NCI-H187 (cell line): ENCODE measurements at places on chromosomes 2 and 18.

- DNase-seq = no peak
Measured at GRCh38 chr2:200930947-200931626, 32.4 kb downstream of the ORC2 start.

DNA sequence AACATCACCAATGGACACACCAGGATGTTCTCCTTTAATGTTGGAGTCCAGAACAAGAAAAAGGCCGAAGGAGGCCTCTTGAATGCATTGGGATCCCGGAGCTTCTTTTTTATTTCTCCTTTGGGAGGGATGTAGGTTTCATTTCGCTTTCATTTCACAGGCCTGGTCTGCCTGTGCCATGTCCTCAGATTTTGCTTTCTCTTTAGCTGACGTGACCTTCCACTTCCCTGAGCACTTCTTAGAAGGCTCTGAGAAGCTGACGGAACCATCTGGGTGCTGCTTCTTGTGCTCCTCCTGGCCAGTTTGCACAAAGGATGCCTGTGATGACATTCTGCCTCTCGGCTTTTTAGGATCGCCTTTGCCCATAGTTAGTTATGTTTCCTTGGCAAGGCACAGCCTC is 15.1 kb upstream of the MBOAT2 start:
- DNase-seq = no peak

DNA sequence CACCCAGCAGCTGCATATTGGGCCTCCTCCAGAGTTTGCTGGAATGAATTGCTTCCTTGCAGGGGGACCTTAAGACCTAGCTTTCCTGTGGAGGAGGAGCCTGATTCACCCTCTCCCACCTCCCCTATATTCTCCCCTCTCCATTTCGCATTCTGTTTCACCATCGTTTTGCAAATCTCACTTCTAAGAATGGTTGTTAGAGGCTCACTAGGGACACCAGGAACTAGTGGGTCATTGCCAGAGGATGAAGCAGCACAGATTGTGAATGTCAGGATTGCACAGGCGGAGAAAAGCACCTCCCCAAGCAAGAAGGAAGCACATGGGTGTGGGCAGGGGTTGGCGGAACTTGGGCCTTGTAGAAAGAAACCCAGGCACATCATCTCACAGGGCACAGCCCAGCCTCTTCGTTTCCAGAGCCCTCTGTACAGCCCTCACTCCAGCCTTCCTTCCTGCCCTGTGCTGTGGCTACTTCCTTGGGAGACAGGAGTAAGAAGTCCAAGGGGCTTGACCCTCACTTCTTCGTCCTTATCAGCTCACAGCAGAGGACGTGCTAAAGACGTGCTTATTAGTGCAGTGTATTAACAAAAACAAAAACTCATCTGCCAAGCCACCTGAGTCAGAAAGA is 63.4 kb downstream of the TACR1 start:
- DNase-seq = no peak

GRCh38 chr2:124309563-124310138 is 284.6 kb downstream of the CNTNAP5 start:
- no peak for DNase-seq
